Nasal cavity respiratory epithelium epithelial cell of viscerocranial mucosa (primary cell): ENCODE measurements at places on chromosomes 6 and 20. TPM values are rescaled to one million over a fixed set of nuclear protein-coding genes. Genes with fewer than 3 reads are reported as not detected.

AIF1 gene
- total RNA-seq = not detected in 2 replicates

ULBP2 gene
- 8.2 and 10.7 TPM in 2 replicates for total RNA-seq

CST5 gene
- not detected in 2 replicates for total RNA-seq

CDH22 gene
- total RNA-seq = not detected in 2 replicates

SNRNP48 gene
- total RNA-seq = 9.9 and 10.0 TPM in 2 replicates

OR2J1 gene
- total RNA-seq = not detected in 2 replicates

CST1 gene
- total RNA-seq = not detected in 2 replicates

ADAM33 gene
- total RNA-seq = not detected in 2 replicates

FOXS1 gene
- not detected in 2 replicates for total RNA-seq

ADGRG6 gene
- 13.0 and 20.5 TPM in 2 replicates for total RNA-seq

MCHR2 gene
- not detected in 2 replicates for total RNA-seq

NRN1 gene
- 2.4 TPM in 1 of 2 replicates, not detected in the other for total RNA-seq

GPR63 gene
- total RNA-seq = 0.68 and 1.2 TPM in 2 replicates

C20orf144 gene
- under 0.01 TPM in 1 of 2 replicates, not detected in the other for total RNA-seq

GSTA5 gene
- not detected in 2 replicates for total RNA-seq

CGA gene
- not detected in 2 replicates for total RNA-seq

PLCB1 gene
- total RNA-seq = 0.34 and 1.4 TPM in 2 replicates

WFDC2 gene
- total RNA-seq = 12.0 TPM in 1 of 2 replicates, not detected in the other

PAX1 gene
- total RNA-seq = not detected in 2 replicates

NPEPL1 gene
- 17.4 and 21.6 TPM in 2 replicates for total RNA-seq

WFDC12 gene
- total RNA-seq = 8.9 TPM in 1 of 2 replicates, not detected in the other

SLC35D3 gene
- not detected in 2 replicates for total RNA-seq

FAM83C gene
- 0.93 and 1.7 TPM in 2 replicates for total RNA-seq

NTSR1 gene
- total RNA-seq = under 0.01 TPM in 1 of 2 replicates, not detected in the other

PCSK2 gene
- total RNA-seq = not detected in 2 replicates

CYP24A1 gene
- 4.4 and 5.6 TPM in 2 replicates for total RNA-seq

OPRM1 gene
- total RNA-seq = not detected in 2 replicates

ULBP1 gene
- 2.7 and 9.6 TPM in 2 replicates for total RNA-seq

OPN5 gene
- total RNA-seq = under 0.01 TPM in 1 of 2 replicates, not detected in the other

ZKSCAN8 gene
- 7.2 and 15.9 TPM in 2 replicates for total RNA-seq

DHX35 gene
- total RNA-seq = 9.9 and 11.1 TPM in 2 replicates

TUBB2B gene
- total RNA-seq = under 0.01 and 1.4 TPM in 2 replicates

OSTM1 gene
- total RNA-seq = 69.7 and 83.3 TPM in 2 replicates

GTF3C6 gene
- 32.0 and 45.8 TPM in 2 replicates for total RNA-seq
